ENCODE measurements at places on chromosomes 12 and 14. TPM values are rescaled to one million over a fixed set of nuclear protein-coding genes. Genes with fewer than 3 reads are reported as not detected.
A peak's percentile ranks its signal among the peaks of the same experiment; 100 is the strongest.

- no peaks in the 10 kb centered on the region for H3K27me3 ChIP-seq
- H3K36me3 ChIP-seq: peaks cover 10% of the 10 kb centered on the region
- no peaks in the 10 kb centered on the region for H3K4me1 ChIP-seq
- no peak overlapping the region for H3K27ac ChIP-seq
- no peak overlapping the region for H3K4me3 ChIP-seq
- peak; percentile 83 for DNase-seq
These were observed 19.3 kb downstream of the BRF1 start for GRCh38 chr14:105281371-105282097.

DNA sequence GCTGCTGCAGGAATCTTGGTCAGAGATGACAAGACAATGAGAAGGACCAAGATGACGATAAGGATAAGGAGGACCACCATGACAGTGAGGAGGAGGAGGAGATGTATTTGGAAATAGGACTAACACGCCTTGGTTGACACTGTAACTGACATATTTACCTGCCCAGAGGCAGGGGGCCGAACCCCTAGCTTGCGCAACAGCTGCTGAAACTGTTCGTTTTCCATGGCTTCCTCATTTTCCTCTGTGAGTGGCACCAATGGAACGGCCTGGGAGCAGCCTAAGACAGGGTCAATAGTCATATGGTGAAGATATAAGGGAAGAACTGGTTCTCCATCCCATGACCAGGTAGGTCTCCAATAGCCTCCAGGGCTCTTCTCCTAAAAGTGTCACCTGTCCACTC is 28.8 kb downstream of the TIMELESS start:
- DNase-seq: no peak
- H3K4me1 ChIP-seq: no peaks in the 10 kb centered on the region
- H3K27ac ChIP-seq: no peak overlapping the region
- no peak overlapping the region for H3K4me3 ChIP-seq

DNA sequence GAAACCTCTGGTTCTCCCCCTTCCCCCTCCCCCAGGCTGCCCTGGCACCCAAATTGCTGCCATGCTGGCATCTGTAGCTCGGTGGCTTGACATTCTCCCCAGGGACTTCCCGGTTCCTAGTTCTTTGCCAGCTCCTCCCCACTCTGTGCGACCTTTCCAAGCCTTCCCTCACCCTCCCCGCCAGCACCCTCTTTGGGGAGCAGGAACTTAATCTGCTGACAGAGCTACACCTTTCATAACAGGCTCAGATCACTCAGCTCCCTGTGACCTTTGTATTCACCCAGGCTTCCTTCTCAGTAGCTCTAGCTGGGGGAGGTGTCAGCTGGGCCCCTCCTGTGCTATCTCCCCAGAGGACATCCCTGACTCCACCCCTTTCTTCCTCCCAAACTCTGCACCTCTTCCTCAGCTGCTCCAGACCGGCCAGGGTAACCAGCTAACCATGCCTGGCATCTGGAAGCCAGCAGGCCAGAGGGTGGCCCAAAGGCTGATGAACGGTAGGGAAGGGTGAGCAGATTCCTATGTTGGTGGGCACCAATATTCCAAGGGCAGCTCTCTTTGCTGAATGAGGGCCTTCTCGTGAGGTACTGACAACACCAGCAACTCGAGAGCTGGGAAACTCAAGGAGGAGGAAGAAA is 1.8 kb upstream of the COX14 start:
- DNase-seq: no peak
- 0 out of 2 replicates have a peak overlapping the region, but pooled peaks have one; percentile 7 for H3K27ac ChIP-seq
- no peak overlapping the region for H3K4me3 ChIP-seq
- H3K36me3 ChIP-seq: no peaks in the 10 kb centered on the region
- peaks cover 13% of the 10 kb centered on the region for H3K4me1 ChIP-seq

EML5 gene
- 22.2 TPM for total RNA-seq

- no peak for DNase-seq
- no peaks in the 10 kb centered on the region for H3K4me1 ChIP-seq
- no peak overlapping the region for H3K27ac ChIP-seq
- H3K27me3 ChIP-seq: no peaks in the 10 kb centered on the region
- H3K36me3 ChIP-seq: peaks cover 2% of the 10 kb centered on the region
These were observed 93.2 kb downstream of the FOXA1 start for GRCh38 chr14:37501877-37502276.

- no peaks in the 10 kb centered on the region for H3K27me3 ChIP-seq
- H3K27ac ChIP-seq: peak overlapping the region; percentile 83
- H3K36me3 ChIP-seq: no peaks in the 10 kb centered on the region
- H3K4me3 ChIP-seq: no peak overlapping the region
- H3K4me1 ChIP-seq: peaks cover 32% of the 10 kb centered on the region
- DNase-seq: peak; percentile 85
These were observed 44.5 kb downstream of the PSMA6 start for GRCh38 chr14:35336494-35337268.

TAS2R8 gene
- not detected for total RNA-seq

DNA sequence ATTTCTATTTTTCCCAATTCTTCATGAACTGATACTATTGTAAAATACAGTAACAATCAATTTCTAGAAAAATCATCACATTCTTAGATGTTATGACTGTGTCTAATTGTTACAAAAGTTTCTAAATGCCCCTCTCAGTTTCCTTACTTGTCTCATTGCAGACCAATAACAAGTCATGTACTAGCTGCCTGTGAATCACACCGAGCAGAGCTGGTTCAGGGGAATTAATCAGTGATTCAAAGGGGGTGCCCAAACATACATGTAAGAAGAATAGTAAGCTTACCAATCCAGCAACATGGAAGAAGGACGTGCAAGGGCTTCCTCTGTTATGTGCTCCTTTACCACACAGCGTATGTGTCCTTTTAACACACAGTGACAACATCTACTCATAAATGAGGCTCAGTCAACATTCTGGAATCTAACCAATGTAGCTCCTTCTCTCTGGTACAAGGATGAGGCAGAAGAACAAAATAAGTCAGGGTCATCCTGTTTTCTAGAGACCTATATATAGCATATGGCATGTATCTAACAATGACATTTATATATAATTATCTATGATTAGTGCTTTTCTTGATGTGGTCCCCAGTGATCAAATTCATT is 126.4 kb downstream of the SCN8A start:
- DNase-seq: no peak
- no peaks in the 10 kb centered on the region for H3K27me3 ChIP-seq
- peaks cover 1% of the 10 kb centered on the region for H3K36me3 ChIP-seq
- no peak overlapping the region for H3K27ac ChIP-seq

DNA sequence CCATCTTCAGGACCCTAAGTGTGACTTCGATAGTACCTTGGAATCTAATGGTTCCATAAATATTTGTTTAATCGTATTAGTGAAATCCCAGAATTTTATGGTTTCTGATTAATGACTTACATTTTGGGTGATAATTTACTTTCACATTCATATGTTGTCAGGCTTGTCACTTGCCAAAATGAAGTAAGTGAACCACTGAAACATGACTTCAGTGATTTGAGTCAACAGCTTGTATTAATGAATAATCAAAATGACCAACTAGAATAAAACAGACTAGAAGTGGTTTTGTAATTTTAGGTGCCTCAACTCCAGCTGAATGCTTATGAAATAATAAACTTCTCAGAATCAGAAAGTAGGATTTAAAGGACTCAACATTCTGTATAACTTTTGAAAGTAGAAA is 517.1 kb downstream of the PRKD1 start:
- H3K36me3 ChIP-seq: no peaks in the 10 kb centered on the region
- no peak overlapping the region for H3K27ac ChIP-seq
- no peak overlapping the region for H3K4me3 ChIP-seq
- H3K27me3 ChIP-seq: no peaks in the 10 kb centered on the region
- H3K4me1 ChIP-seq: no peaks in the 10 kb centered on the region

DNA sequence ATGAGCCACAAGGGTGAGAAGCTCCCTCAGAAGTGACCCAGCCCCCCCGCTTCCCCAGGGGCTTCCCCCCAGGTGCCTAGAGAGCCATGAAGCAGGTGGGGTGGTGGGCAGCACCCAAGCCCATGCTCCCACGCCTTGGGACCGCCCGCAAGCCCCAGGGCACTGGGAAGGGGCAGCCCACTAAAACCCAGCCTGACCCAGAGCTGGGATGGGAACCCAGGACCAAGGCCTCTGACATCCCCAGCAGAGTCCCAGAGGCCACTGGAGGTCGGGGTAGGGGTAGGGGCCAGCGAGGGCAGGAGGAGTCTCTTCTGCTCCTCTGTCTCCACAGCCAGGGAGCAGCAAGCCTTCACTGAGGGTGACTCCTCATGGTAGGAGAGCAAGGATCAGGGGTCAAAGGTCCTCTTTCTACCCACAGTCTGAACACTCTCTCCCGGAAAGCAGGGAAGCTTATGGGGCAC is 86.5 kb upstream of the ZFP36L1 start:
- H3K4me3 ChIP-seq: no peak overlapping the region
- peaks cover 2% of the 10 kb centered on the region for H3K4me1 ChIP-seq
- no peak for DNase-seq
- no peak overlapping the region for H3K27ac ChIP-seq
- H3K36me3 ChIP-seq: peaks cover 94% of the 10 kb centered on the region
- H3K27me3 ChIP-seq: no peaks in the 10 kb centered on the region

DNA sequence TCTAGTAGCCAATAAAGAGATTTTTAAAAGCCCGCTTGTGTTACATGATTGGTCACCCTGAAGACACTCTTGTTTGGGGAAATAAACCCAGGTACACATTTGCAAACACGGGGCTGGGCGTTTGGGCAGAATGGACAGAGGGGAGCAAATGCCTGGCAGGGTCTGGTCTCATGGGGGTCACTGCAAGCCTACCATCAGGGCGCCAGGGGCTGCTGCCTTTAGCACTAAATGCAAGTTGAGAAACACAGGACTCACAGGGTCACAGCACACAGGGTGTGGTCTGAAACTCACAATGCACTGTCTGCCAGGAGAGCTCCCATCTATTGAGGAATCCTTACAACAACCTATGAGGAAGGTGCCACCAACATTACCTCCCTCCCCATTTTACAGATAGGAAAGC is 62.6 kb downstream of the CHGA start:
- no peaks in the 10 kb centered on the region for H3K27me3 ChIP-seq
- H3K4me1 ChIP-seq: peaks cover 2% of the 10 kb centered on the region
- no peaks in the 10 kb centered on the region for H3K36me3 ChIP-seq
- H3K4me3 ChIP-seq: no peak overlapping the region
- H3K27ac ChIP-seq: no peak overlapping the region
- DNase-seq: no peak

VRTN gene
- total RNA-seq: not detected

RPL41 gene
- 1,341 TPM for total RNA-seq

GRCh38 chr14:32129124-32129523 is 52.0 kb downstream of the ARHGAP5 start:
- no peaks in the 10 kb centered on the region for H3K27me3 ChIP-seq
- DNase-seq: peak; percentile 58
- H3K36me3 ChIP-seq: peaks cover 7% of the 10 kb centered on the region
- peaks cover 9% of the 10 kb centered on the region for H3K4me1 ChIP-seq

STAB2 gene
- total RNA-seq: not detected

TMPRSS12 gene
- total RNA-seq: not detected

SAV1 gene
- total RNA-seq: 25.0 TPM

DNA sequence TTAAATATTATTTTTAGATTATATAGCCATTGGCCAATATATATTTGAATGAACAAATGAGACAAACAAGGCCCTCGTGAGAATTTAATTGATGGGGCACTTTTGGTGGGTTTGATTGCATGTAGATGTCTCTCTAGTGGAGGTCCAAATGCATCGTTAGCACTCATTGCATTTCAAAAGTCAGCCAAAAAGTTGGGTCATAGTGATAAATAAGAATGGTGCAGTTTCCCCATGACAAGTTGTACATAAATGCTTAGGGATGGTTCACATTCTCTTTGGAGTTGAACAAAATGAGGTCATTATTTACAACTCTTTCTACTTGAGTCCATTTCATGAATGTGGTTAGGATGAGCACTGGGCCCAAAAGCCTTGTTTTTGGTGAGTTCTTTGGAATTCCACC is 1.0 kb downstream of the BEST3 start:
- no peaks in the 10 kb centered on the region for H3K36me3 ChIP-seq
- no peak overlapping the region for H3K27ac ChIP-seq
- no peak for DNase-seq
- H3K27me3 ChIP-seq: no peaks in the 10 kb centered on the region

- no peaks in the 10 kb centered on the region for H3K27me3 ChIP-seq
- H3K4me1 ChIP-seq: no peaks in the 10 kb centered on the region
- no peak overlapping the region for H3K4me3 ChIP-seq
- DNase-seq: no peak
- H3K36me3 ChIP-seq: no peaks in the 10 kb centered on the region
These were observed 131.3 kb downstream of the PTPRO start for GRCh38 chr12:15453613-15454012.

DNA sequence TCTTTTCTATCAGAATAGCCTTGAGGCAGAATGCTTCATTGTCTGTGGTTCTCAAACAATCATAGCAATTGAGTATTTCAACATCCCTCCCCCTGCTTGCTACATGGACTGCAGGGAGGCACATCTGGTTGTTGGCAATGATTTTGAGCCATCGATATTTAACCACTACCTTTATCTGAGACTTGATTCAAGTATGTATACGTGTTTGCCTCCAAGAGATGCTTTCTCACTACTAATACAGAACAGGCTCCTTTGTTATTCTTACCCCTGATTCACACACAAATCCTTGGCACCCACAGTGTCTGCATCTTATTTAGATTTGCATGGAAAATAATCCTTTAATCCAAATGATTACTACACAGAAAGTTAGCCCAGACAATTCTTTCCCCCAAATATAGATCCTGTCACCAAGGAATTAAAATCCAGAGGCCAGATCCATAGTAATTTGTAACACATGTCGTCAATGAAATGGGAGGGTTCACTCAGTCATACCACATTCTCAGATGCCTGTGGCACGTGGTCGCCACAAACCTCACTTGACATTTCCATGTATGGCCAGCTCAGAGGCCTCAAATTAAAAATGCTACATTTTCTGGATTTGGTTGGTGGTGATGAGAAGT is 199.3 kb downstream of the ITPR2 start:
- DNase-seq: peak; percentile 75
- peaks cover 11% of the 10 kb centered on the region for H3K4me1 ChIP-seq
- no peaks in the 10 kb centered on the region for H3K36me3 ChIP-seq
- no peak overlapping the region for H3K27ac ChIP-seq
- H3K27me3 ChIP-seq: no peaks in the 10 kb centered on the region

ABCD2 gene
- not detected for total RNA-seq

- H3K4me1 ChIP-seq: no peaks in the 10 kb centered on the region
- DNase-seq: no peak
- no peaks in the 10 kb centered on the region for H3K36me3 ChIP-seq
- no peak overlapping the region for H3K4me3 ChIP-seq
- H3K27ac ChIP-seq: no peak overlapping the region
These were observed 64.2 kb upstream of the RIC8B start for GRCh38 chr12:106710143-106710893.

DENND5B gene
- total RNA-seq: 13.4 TPM

DNA sequence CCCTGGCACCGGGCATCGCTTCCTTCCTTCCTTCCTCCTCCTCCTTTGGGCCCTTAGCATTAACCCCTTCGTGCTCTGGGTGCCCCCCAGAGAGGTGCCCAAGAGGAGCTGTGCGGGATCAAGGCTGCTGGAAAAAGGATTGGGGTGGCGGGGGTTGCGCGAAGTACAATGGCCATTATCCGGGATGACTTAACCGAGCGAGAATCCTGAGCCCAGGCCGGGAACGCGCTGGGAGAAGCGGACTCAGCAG is 2.8 kb downstream of the DHH start:
- H3K4me1 ChIP-seq: peaks cover 9% of the 10 kb centered on the region
- H3K27ac ChIP-seq: no peak overlapping the region
- peaks cover 30% of the 10 kb centered on the region for H3K27me3 ChIP-seq
- peaks cover under 1% of the 10 kb centered on the region for H3K36me3 ChIP-seq
- H3K4me3 ChIP-seq: no peak overlapping the region

TCTN2 gene
- 13.6 TPM for total RNA-seq

NGB gene
- not detected for total RNA-seq
